T-helper 2 cell treated with Interferon-gamma antibody and Interleukin-4, amounts not matched to agents 5 μg/mL and 100 μg/mL, for 36 hours (primary cell): ENCODE measurements at places on chromosomes 3 and 15.
A peak's percentile ranks its signal among the peaks of the same experiment; 100 is the strongest.

GRCh38 chr3:40793730-40794129, 269.0 kb downstream of the ZNF621 start:
- H3K4me1 ChIP-seq = no peaks in the 10 kb centered on the region
- H3K27me3 ChIP-seq = peaks cover 6% of the 10 kb centered on the region
- no peak overlapping the region for H3K27ac ChIP-seq
- H3K4me3 ChIP-seq = no peak overlapping the region
- H3K36me3 ChIP-seq = no peaks in the 10 kb centered on the region

DNA sequence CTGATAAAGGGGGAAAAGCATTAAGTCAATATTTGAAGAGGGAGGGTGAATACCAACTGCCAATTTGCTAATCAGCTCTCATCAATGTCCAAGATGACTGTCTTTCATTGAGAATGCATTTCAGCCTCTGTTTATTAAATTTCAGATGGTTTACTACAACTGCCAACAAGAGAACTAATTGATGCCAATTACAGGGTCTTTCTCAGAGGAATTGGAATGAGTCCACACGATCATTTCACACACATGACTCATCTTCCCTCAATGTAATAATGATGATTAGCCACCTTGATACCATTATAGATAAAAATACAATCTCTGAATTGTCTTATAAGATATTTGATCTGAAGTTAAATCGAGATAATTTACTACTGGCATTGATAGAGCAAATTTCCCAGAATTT, 1274.4 kb downstream of the ROBO2 start:
- H3K4me3 ChIP-seq = no peak overlapping the region
- H3K36me3 ChIP-seq = no peaks in the 10 kb centered on the region
- DNase-seq = no peak
- no peaks in the 10 kb centered on the region for H3K4me1 ChIP-seq
- H3K27me3 ChIP-seq = no peaks in the 10 kb centered on the region

GRCh38 chr15:90362936-90363212, 10.8 kb downstream of the ZNF774 start:
- H3K4me1 ChIP-seq = peaks cover 40% of the 10 kb centered on the region
- H3K27ac ChIP-seq = peak overlapping the region; percentile 7
- DNase-seq = no peak
- no peak overlapping the region for H3K4me3 ChIP-seq
- H3K36me3 ChIP-seq = peaks cover 2% of the 10 kb centered on the region

DNA sequence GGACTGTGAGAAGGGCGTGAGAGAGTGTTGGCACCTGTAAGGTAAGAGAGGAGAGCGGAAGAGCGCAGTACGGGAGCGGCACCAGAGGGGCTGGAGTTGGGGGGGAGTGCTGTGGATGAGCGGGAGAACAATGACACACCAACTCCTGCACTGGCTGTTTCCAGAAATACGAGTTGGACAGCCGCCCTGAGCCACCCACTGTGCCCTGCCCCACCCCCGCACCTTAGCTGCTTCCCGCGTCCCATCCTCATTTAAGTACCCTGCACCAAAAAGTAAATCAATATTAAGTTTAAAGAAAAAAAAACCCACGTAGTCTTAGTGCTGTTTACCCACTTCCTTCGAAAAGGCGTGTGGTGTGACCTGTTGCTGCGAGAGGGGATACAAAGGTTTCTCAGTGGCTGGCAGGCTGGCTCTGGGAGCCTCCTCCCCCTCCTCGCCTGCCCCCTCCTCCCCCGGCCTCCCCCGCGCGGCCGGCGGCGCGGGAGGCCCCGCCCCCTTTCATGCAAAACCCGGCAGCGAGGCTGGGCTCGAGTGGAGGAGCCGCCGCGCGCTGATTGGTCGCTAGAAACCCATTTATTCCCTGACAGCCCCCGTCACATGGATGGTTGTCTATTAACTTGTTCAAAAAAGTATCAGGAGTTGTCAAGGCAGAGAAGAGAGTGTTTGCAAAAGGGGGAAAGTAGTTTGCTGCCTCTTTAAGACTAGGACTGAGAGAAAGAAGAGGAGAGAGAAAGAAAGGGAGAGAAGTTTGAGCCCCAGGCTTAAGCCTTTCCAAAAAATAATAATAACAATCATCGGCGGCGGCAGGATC, at the start of gene SOX2:
TSS of gene SOX2 (plus strand) at position 601 of the 811 bp plus-strand sequence. CDS start 436 bp downstream, outside the sequence.
- H3K4me1 ChIP-seq = peaks cover 6% of the 10 kb centered on the region
- peaks cover 2% of the 10 kb centered on the region for H3K36me3 ChIP-seq
- H3K27me3 ChIP-seq = peaks cover 70% of the 10 kb centered on the region
- no peak within 1 kb of the TSS for H3K4me3 ChIP-seq
- no peak for DNase-seq
- H3K27ac ChIP-seq = peak within 1 kb of the TSS; percentile 52

DNA sequence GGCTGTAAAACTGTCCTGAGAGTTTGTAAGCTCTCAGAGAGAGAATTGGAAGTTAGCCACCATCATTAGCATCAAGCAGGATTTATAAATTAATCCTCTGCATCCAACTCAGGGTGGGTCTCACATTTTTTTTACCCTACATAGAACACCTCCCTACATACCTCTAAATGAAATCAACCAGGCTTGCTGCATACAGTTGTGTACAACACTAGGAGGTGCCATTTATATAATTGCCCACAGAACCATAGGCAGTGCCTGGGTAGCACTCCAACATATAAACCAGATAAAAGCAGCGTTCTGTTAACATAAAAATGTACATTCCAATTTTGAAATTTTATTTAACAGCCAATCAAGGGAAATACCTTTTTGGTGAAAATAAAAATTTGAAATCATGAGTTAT, 48.2 kb upstream of the SELENOK start:
- no peak for DNase-seq
- H3K36me3 ChIP-seq = no peaks in the 10 kb centered on the region
- H3K27ac ChIP-seq = no peak overlapping the region
- H3K4me3 ChIP-seq = no peak overlapping the region

DNA sequence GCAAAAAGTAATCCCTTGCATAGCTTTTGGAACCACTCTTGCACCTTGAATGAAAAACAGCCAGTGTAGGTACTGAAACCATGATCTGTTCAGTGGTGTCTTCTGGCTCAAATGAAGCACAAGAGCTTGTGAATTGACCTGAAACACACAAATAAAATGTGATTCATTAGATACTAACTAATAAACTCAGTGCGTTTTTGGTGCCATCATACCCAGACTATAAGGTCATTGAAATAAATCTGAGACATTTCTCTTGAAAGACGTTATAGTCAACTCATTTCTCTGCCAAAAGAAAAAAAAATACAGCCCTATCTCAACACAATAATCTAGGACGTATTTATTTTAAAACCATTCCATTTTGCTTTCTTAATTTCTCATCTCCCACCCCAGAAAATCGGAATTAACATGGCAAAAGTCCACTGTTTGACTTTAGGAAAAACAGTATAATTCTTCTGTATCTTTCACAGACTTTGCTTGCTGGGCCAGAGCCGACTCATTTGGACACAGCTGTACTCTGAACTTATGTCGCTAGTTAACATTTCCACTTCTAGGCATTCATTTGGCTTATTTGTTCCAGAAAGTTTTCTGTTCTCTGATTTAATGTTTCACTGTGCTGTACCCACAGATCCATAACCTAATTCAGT, 284.9 kb upstream of the TBL1XR1 start:
- H3K36me3 ChIP-seq = peaks cover 1% of the 10 kb centered on the region
- H3K4me1 ChIP-seq = no peaks in the 10 kb centered on the region
- no peaks in the 10 kb centered on the region for H3K27me3 ChIP-seq
- no peak overlapping the region for H3K27ac ChIP-seq
- no peak overlapping the region for H3K4me3 ChIP-seq
- DNase-seq = no peak

DNA sequence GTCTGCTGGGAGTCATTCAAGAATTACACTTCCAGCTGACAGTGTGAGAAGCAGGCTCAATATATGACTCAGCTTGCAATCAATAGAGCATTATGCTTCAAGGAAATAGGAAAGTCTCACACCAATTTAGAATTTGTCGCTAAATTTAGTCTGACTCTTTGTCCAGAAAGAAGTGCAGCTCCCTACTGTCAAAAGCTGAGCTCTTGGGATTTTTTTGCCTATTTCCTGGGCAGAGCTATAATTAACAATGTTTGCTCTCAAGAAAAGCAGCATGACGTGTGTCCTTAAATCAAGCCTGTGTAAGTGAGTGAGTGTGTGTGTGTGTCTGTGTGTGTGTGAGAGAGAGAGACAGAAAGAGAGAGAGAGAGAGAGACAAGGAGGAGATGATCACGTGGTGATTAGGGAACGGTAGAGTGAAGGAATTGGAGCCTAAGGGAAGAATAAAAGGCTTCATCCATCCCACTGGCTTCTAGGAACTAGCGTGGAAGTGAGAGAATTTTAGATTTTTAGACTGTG, 16.4 kb upstream of the SLC35G2 start:
- H3K27ac ChIP-seq = no peak overlapping the region
- no peaks in the 10 kb centered on the region for H3K36me3 ChIP-seq
- H3K27me3 ChIP-seq = peaks cover 2% of the 10 kb centered on the region
- peaks cover 10% of the 10 kb centered on the region for H3K4me1 ChIP-seq

GRCh38 chr3:47849699-47850563, 47.0 kb downstream of the DHX30 start:
- DNase-seq = no peak
- H3K27me3 ChIP-seq = no peaks in the 10 kb centered on the region
- no peak overlapping the region for H3K4me3 ChIP-seq
- peaks cover 26% of the 10 kb centered on the region for H3K36me3 ChIP-seq
- H3K4me1 ChIP-seq = no peaks in the 10 kb centered on the region
- no peak overlapping the region for H3K27ac ChIP-seq

- peaks cover 3% of the 10 kb centered on the region for H3K36me3 ChIP-seq
- peak overlapping the region; percentile 52 for H3K4me3 ChIP-seq
- no peak for DNase-seq
- H3K27me3 ChIP-seq = no peaks in the 10 kb centered on the region
These were observed 1.4 kb upstream of the SENP2 start for GRCh38 chr3:185584686-185585085.

- peaks cover 15% of the 10 kb centered on the region for H3K4me1 ChIP-seq
- peaks cover 2% of the 10 kb centered on the region for H3K27me3 ChIP-seq
- no peaks in the 10 kb centered on the region for H3K36me3 ChIP-seq
- no peak for DNase-seq
- H3K27ac ChIP-seq = no peak within 1 kb of the TSS
These were observed at the start of gene SUCNR1 for GRCh38 chr3:151873398-151873797. Gene SUCNR1, plus strand, starts transcription at chr3:151873643. Its CDS starts 6,250 bp downstream, at chr3:151879893.
